ENCODE measurements at places on chromosomes 5 and 9.

DNA sequence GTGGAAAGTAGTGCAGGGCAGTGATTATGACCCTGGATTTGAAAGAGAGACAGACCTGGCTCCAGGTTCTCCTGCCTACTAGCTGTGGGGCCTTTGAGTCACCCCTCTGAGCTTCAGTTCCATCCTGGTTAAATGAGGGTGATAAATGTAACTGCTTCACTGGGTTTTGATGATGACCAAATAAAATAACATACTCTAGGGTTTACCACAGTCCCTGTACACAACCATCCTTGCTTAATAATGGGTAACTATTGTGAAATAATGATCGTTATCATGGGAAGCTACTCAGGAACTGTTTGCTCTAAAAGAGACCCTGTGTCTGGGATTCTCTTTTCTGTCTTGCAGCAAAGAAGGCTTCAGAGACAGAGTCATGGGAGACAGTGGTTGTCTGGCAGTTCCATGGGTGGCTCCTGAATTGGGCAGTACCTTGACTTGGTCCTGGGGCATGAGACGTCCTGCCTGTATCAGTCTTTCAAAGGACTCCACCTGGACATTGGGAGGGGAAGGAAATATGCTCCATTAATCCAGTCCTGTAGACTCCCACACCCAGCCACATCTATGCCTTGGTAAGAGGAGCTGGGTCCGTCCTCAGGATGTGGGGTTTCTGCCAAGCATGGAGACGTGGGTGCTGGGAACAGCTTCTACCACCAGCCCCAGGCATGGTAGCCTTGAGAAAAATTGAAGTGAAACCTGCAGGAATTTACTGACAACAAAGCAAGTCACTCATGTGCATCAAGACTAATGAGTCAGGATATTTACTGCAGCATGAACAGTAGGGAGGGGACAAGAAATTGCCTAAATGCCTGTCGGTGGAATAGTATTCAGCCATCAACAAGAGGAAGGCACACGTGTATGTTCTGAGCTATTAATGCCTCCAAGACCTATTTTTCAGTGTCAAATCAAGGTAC, 23.4 kb downstream of the AKNA start:
- peak; percentile 95 for DNase-seq

- no peak for DNase-seq
These were observed 25.8 kb downstream of the TRPM6 start for GRCh38 chr9:74861773-74862474.

DNA sequence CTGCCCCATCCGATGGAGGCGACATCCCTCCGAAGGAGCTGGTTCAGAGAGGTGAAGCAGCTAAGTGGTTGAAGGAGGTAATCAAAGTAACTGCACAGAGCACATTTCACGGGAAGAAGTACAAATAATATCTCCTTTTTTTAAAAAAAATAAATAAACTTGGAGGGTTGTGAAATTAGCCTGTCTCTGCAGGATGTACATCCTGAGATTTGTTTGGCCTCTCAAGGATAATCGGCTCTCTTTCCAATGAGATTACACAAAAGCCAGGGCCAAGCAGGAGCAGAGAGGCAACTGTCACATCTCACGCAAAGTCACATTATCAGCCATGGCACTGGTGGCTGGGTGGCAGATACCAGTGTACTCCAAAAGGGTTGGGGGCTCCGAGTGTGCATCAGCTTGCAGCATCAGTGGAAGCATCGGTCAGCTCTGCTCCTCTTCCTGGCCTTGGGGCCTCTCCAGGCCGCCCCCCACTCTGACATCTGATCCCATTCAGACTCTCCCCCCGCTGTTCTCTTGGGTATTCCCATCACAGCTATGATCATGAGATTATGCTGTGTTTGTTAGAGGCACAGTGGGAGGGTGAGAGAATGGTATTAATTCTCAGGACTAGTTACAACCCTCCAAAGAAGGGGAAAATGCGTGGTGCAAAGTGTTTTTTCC, 109.9 kb downstream of the UGCG start:
- no peak for DNase-seq

- no peak for DNase-seq
These were observed 15.7 kb upstream of the TBC1D9B start for GRCh38 chr5:179923436-179923835.

GRCh38 chr5:37882636-37883035, 42.8 kb upstream of the GDNF start:
- peak; percentile 59 for DNase-seq

DNA sequence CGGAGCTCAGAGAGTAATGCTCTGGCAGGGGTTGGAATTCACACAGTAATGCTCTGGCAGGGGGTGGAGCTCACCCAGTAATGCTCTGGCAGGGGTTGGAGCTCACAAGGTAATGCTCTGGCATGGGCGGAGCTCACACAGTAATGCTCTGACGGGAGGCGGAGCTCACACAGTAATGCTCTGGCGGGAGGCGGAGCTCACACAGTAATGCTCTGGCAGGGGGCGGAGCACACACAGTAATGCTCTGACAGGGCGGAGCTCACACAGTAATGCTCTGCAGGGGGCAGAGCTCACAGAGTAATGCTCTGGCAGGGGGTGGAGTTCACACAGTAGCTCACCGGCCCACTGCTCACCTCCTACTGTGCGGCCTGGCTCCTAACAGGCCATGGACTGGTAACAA, 47.2 kb upstream of the LPCAT1 start:
- DNase-seq, result no peak

- DNase-seq, result no peak
These were observed 130.6 kb downstream of the CACNA1B start for GRCh38 chr9:138007918-138008841.

Measured in EH (cell line).